Thymus (tissue), 14 donors: ENCODE measurements at places on chromosomes 4 and X. TPM values are rescaled to one million over a fixed set of nuclear protein-coding genes. Genes with fewer than 3 reads are reported as not detected.
A peak's percentile ranks its signal among the peaks of the same experiment; 100 is the strongest.

Gene PROM1
- polyA plus RNA-seq, result 1.0 TPM

DNA sequence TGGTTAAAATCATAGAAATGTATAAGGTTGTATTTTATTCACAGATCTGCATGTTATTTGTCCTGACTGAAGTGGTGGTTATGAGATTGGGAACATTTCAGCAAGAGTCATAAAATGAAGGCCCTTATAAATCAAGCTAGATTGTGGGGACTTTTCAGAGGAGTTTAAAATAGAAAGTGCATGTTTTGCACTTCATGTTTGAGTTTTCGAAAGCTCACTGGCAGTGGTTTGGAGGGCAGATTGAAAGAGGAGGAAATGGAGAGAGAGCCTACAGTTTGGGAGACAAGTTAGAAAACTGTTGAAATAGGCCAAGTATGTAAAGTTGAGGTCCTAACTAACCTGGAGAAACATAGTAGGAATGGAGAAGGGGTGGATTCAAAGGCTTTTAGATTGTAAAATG, 124.9 kb downstream of the KDM6A start:
- H3K4me3 ChIP-seq, result no peak overlapping the region
- H3K27ac ChIP-seq, result no peak overlapping the region
- no peak for DNase-seq
- H3K4me1 ChIP-seq, result no peaks in the 10 kb centered on the region

Gene CLNK
- polyA plus RNA-seq, result 2.6 TPM

Gene PNMA6F
- 0.02 TPM for polyA plus RNA-seq

GRCh38 chrX:130049821-130050220, 60.5 kb downstream of the ELF4 start:
- no peak overlapping the region for H3K4me3 ChIP-seq
- H3K27me3 ChIP-seq, result no peaks in the 10 kb centered on the region
- no peak for DNase-seq
- H3K36me3 ChIP-seq, result peaks cover 16% of the 10 kb centered on the region

Gene ZCCHC12
- polyA plus RNA-seq, result 4.6 TPM

- no peak for DNase-seq
- no peaks in the 10 kb centered on the region for H3K27me3 ChIP-seq
- H3K4me3 ChIP-seq, result no peak overlapping the region
These were observed 18.8 kb downstream of the PPP2R2C start for GRCh38 chr4:6453688-6453990.

GRCh38 chr4:82930848-82931755, 30.6 kb downstream of the THAP9 start:
- no peaks in the 10 kb centered on the region for H3K4me1 ChIP-seq
- no peak for DNase-seq
- no peak overlapping the region for H3K4me3 ChIP-seq
- H3K27ac ChIP-seq, result no peak overlapping the region
- H3K36me3 ChIP-seq, result peaks cover 15% of the 10 kb centered on the region

GRCh38 chrX:41384051-41384705, 50.2 kb downstream of the DDX3X start:
- peaks cover 10% of the 10 kb centered on the region for H3K4me1 ChIP-seq
- no peak for DNase-seq
- H3K4me3 ChIP-seq, result no peak overlapping the region

GRCh38 chr4:1842993-1843448, 12.9 kb downstream of the LETM1 start:
- peak overlapping the region; percentile 96 for H3K27ac ChIP-seq
- H3K4me1 ChIP-seq, result peaks cover 100% of the 10 kb centered on the region
- no peak overlapping the region for H3K4me3 ChIP-seq
- peaks cover 91% of the 10 kb centered on the region for H3K36me3 ChIP-seq

- H3K27me3 ChIP-seq, result no peaks in the 10 kb centered on the region
- no peaks in the 10 kb centered on the region for H3K4me1 ChIP-seq
- no peak overlapping the region for H3K27ac ChIP-seq
- no peaks in the 10 kb centered on the region for H3K36me3 ChIP-seq
- DNase-seq, result no peak
These were observed 138.0 kb upstream of the BOD1L1 start for GRCh38 chr4:13765539-13765938.

Gene AMOT
- polyA plus RNA-seq, result 8.3 TPM

Gene FAM241A
- 3.8 TPM for polyA plus RNA-seq

Gene HSD17B13
- 0.43 TPM for polyA plus RNA-seq

- H3K36me3 ChIP-seq, result no peaks in the 10 kb centered on the region
- H3K4me3 ChIP-seq, result no peak overlapping the region
- DNase-seq, result no peak
- no peaks in the 10 kb centered on the region for H3K27me3 ChIP-seq
- H3K4me1 ChIP-seq, result no peaks in the 10 kb centered on the region
These were observed 164.6 kb downstream of the BANK1 start for GRCh38 chr4:101954975-101955678.

GRCh38 chrX:50002067-50002714, 79.8 kb downstream of the CLCN5 start:
- H3K36me3 ChIP-seq, result no peaks in the 10 kb centered on the region
- no peaks in the 10 kb centered on the region for H3K4me1 ChIP-seq
- H3K27ac ChIP-seq, result no peak overlapping the region
- H3K27me3 ChIP-seq, result no peaks in the 10 kb centered on the region
- no peak for DNase-seq

DNA sequence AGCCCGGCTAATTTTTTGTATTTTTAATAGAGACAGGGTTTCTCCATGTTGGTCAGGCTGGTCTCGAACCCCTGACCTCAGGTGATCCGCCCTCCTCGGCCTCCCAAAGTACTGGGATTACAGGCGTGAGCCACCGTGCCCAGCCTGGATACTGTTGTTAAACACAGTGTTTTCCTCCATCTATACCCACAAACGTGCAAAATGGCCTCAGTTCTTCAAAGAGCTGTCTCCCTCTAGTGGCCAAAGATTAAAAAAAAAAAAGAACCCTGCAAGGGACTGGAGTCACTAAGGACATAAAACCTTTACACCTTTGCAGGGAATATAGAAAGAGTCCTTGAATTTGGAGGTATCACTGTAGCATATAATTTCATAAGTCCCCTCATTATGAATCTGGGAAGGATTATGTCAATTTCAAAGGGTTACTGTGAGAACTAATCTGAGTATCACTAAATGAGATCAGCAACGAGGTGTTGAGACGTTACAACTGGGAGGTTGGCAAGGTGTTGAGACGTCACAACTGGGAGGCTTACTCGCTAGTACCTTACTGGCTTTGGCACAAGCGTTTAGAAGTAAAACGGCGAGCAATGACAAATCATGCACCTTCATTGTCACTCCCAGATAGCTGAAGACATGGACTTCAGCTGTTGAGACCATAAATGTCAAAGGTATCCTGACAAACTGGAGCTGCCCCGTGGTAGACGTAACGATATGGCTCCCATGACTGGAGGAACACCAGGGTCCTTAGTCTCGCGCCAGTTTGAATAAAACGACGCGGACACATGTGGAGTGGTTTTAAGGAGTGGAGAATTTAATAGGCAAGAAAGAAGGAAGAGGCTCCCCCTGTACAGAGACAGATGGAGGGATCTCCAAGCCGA, 33.4 kb upstream of the ENPP6 start:
- H3K27me3 ChIP-seq, result no peaks in the 10 kb centered on the region
- H3K4me1 ChIP-seq, result no peaks in the 10 kb centered on the region
- H3K4me3 ChIP-seq, result no peak overlapping the region
- no peaks in the 10 kb centered on the region for H3K36me3 ChIP-seq
- no peak overlapping the region for H3K27ac ChIP-seq

DNA sequence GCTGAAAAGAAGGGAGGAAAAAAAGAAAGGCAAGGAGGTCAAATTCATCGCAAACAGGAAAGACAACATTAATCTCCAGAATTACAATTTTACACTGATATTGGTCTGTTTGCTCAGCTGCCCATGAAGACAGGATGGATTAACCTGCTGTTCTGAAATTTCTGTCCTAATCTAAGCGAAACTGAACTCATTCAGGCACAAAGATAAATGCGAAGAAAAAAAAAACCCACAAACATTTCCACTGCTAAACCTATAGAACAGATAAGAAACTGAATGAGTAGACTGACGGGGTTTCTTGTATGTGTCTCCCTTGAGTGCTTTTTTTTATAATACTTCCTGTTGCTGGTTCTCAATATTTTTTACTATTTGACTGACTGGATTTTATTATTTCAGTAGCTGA, 251.8 kb upstream of the FTHL17 start:
- H3K27me3 ChIP-seq, result no peaks in the 10 kb centered on the region
- H3K36me3 ChIP-seq, result no peaks in the 10 kb centered on the region
- no peak overlapping the region for H3K27ac ChIP-seq
- H3K4me3 ChIP-seq, result no peak overlapping the region
- no peaks in the 10 kb centered on the region for H3K4me1 ChIP-seq

- H3K27me3 ChIP-seq, result no peaks in the 10 kb centered on the region
- peaks cover 6% of the 10 kb centered on the region for H3K36me3 ChIP-seq
- DNase-seq, result no peak
- H3K4me3 ChIP-seq, result no peak overlapping the region
- peaks cover 10% of the 10 kb centered on the region for H3K4me1 ChIP-seq
- H3K27ac ChIP-seq, result no peak overlapping the region
These were observed 8.0 kb downstream of the ZNF827 start for GRCh38 chr4:145930592-145930991.

Gene SERPINA7
- 0.02 TPM for polyA plus RNA-seq

Gene GAB3
- polyA plus RNA-seq, result 5.0 TPM

- no peak overlapping the region for H3K27ac ChIP-seq
- no peaks in the 10 kb centered on the region for H3K27me3 ChIP-seq
- H3K4me1 ChIP-seq, result no peaks in the 10 kb centered on the region
- DNase-seq, result no peak
- no peaks in the 10 kb centered on the region for H3K36me3 ChIP-seq
These were observed 58.4 kb downstream of the CFAP299 start for GRCh38 chr4:80393970-80394250.

DNA sequence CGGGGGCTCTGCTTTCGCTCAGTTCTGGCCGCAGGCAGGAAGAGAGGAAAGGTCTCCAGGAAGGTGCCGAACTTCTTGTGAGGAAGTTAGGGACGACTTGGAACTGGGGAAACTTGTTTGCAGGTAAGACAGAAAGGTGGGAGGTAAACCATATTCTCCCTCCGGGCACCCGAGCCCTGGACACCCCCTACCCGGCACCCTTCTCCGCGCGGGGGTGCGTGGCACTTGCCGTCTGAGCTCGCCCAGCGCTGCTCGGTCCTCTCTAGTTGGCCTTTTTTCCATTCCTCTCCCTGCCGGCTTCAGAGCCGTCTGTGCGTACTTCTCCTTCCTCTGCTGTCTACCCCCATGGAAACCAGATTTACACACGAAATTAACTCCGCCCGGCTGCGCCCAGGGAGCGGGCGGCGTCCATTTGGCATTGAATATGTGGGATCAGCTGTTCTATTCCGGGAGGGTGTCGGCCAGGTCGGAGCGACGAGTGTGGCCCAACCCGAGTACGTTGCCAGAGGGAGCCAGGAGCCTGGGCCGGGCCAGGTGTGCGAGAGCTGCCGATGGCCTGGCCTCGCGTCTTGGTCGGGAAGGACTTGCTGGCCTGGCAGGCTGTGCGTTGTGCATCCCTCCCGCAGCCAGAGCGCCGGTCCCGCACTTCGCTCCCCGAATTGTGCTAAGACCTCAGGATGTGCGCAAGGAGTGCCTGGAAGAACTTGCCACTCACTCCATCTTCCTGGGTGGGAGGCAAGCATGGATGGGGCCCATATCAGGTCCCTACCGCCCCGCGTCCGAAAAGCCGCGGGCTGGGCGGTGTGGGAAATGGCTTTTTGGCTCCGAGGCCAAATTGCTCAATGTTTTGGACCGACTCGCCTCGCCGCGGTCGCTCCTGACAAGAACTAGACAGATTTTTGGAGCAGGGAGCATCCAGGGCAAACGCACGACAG, 1.7 kb downstream of the PDGFRA start:
- no peak overlapping the region for H3K4me3 ChIP-seq
- H3K27ac ChIP-seq, result no peak overlapping the region
- no peaks in the 10 kb centered on the region for H3K36me3 ChIP-seq
- H3K27me3 ChIP-seq, result peaks cover 90% of the 10 kb centered on the region
- H3K4me1 ChIP-seq, result peaks cover 6% of the 10 kb centered on the region

Gene CSAG3
- polyA plus RNA-seq, result 1.3 TPM

- DNase-seq, result no peak
- no peak overlapping the region for H3K4me3 ChIP-seq
- no peaks in the 10 kb centered on the region for H3K4me1 ChIP-seq
- no peak overlapping the region for H3K27ac ChIP-seq
- no peaks in the 10 kb centered on the region for H3K27me3 ChIP-seq
These were observed 1190.2 kb upstream of the AGA start for GRCh38 chr4:178632415-178632814.

Gene COX18
- 14.5 TPM for polyA plus RNA-seq

DNA sequence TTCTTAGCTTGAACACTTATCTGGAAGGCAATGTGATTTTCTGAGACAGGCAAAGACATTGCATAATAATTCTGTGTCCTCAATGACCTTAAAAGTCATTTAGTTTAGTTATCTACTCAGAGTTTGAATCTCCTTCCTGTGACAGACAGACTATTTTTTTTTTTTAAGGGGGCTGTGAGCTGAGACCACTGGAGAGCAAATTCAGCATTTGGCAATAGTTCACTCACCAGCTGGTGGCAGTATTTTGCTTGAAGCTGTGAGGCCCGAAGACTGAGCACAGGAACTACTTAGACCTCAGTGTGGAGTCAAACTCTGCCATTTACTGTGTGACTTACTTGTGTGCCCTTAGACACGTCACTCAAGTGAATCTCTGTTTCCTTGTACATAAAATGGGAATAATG, 22.9 kb upstream of the CPE start:
- no peaks in the 10 kb centered on the region for H3K4me1 ChIP-seq
- no peaks in the 10 kb centered on the region for H3K36me3 ChIP-seq
- H3K4me3 ChIP-seq, result no peak overlapping the region
- H3K27me3 ChIP-seq, result peaks cover 6% of the 10 kb centered on the region
- no peak overlapping the region for H3K27ac ChIP-seq

Gene PDGFRA
- 9.2 TPM for polyA plus RNA-seq

Gene NFKB1
- 26.0 TPM for polyA plus RNA-seq

Gene RS1
- polyA plus RNA-seq, result 0.07 TPM

GRCh38 chr4:163110442-163110841, 56.2 kb downstream of the NAF1 start:
- no peaks in the 10 kb centered on the region for H3K36me3 ChIP-seq
- no peak overlapping the region for H3K4me3 ChIP-seq
- no peak for DNase-seq
- H3K27ac ChIP-seq, result no peak overlapping the region
- H3K4me1 ChIP-seq, result no peaks in the 10 kb centered on the region

- no peaks in the 10 kb centered on the region for H3K4me1 ChIP-seq
- DNase-seq, result no peak
- no peak overlapping the region for H3K27ac ChIP-seq
- H3K27me3 ChIP-seq, result no peaks in the 10 kb centered on the region
- no peaks in the 10 kb centered on the region for H3K36me3 ChIP-seq
These were observed 781.5 kb upstream of the EPHA5 start for GRCh38 chr4:66451741-66452140.

Gene HTN1
- polyA plus RNA-seq, result 2.7 TPM

GRCh38 chr4:94453391-94453963, 1.7 kb downstream of the PDLIM5 start:
- H3K27me3 ChIP-seq, result peaks cover 10% of the 10 kb centered on the region
- no peak for DNase-seq
- H3K4me3 ChIP-seq, result no peak overlapping the region
- no peak overlapping the region for H3K27ac ChIP-seq
- H3K4me1 ChIP-seq, result peaks cover 6% of the 10 kb centered on the region

Gene DOCK11
- 49.9 TPM for polyA plus RNA-seq

DNA sequence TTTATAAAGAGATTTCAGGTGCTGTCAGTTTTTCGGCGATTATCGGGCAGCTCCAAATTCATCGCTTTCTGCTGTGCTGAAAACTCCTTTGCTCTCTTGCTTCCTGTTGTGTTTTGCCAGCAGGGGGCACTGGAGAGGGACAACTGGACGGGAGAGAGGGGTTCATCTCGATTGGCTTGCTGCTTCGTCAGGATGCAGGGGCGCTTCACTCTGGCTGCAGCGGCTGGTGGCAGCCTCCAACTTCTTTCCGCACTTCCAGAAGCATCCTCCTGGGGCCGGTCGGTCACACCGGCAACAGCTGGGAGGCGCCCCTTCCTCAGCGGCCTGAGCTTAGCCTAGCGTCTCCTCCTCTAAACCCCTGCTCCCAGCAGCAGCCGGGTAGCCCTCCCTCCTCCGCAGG, 29.5 kb downstream of the MSL3 start:
- peak; percentile 59 for DNase-seq
- no peaks in the 10 kb centered on the region for H3K27me3 ChIP-seq
- peaks cover 17% of the 10 kb centered on the region for H3K4me1 ChIP-seq
- H3K27ac ChIP-seq, result no peak overlapping the region
